ENCODE measurements at places on chromosomes 1 and 21.

GRCh38 chr1:8545078-8545477 lies 227.2 kb downstream of the SLC45A1 start:
- no peak for DNase-seq

DNA sequence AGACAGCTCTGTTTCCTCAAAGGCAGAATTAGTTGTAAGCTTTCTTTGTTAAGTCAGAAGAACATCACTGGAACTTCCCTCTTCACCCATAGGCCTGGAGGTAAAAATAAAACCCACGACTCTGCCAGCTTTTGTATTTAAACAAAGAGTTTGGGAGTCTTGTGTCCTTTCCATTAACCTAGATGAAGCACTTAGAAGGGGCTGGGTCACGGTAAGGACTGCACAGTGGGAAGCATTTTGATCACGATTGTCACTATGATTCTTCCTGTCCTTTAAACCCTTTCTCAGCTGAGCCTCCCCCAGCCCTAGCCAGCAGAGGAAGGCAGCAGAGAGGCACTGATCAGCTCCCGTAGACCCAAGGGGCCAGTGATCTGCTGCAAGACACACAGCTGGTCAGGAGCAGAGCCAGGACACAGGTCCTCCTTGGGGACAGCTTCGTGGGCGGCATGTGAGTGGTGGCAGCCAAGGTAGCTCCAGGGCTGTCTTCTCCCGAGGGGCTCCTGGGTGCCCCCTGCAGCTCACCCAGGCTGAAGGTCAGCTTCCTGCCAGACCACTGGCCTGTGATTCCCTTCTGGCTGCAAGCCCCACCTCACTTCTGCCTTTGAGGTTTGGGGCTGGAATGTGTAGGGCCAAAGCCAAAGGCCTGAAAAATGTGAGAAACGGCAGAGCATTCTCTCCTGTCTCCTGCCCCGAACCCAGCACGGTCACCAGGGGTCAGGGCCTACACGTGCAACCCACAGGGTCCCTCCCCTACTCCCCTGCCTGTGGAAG lies 4.0 kb upstream of the LAPTM5 start:
- peak; percentile 87 for DNase-seq

DNA sequence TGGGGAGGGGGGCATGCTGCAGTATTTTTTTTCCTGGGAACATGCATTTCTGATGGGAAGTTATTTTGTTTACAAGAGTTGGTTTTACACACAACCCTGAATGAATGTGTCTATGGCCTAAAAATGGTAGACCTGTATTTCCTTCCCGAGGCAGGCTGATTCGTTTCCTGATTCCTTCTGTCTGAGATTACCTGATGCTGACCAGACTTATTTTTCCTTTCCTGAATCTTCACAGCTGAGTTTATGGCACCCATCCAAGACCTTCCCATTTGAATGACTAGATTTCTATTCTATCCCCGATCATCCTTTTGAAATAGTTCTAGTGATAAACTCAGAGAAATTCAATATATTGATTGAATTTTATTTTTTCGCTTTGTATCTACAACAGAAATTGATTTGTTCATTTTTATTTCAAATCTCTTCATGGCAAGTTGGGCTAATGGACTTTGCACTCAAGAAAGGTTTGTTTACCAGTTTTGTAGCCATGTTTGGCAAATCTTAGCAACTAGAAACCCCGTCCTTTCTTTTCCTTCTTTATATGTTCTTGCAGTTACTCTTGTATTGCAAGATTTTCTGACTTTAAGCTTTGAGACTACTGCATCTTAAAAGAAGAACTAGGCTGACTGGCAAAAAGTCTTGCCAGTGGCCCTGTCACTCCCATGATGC lies 15.9 kb upstream of the PLEKHM2 start:
- no peak for DNase-seq

DNA sequence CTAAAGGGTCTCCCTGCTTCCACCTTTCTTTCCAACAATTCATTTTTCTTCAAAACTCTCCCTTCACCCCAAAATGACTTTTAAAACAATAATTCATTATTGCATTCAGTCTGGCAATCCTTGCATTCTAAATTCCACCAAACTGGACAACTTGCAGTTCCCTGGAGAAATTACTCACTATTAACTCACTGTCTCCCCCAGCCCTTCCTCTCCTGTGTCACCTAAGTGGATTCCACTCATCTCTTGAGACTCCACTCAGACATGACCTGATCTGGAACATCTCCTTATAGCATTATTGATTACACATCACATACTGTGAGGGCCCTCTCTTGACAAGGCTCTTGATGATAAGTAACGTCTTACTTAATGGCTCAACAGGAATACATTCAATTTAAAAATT lies 257.1 kb downstream of the BRINP2 start:
- no peak for DNase-seq

DNA sequence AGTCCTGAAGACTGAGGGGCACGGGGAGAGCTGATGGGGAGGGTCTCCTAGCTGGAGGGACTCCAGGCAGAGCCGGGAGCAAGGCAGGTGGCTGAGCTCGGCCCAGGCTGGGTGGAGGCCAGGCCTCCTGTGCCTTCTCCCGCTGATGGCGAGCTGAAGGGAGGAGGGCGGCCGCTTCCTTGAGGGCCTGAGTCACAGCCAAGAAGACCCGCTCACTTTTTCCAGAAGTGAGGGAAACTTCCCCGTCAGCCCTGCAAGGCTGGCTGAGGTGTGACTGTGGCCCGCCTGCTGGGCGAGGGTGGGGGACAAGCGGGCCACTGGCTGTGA lies 1.7 kb upstream of the VWA1 start:
- peak; percentile 30 for DNase-seq

DNA sequence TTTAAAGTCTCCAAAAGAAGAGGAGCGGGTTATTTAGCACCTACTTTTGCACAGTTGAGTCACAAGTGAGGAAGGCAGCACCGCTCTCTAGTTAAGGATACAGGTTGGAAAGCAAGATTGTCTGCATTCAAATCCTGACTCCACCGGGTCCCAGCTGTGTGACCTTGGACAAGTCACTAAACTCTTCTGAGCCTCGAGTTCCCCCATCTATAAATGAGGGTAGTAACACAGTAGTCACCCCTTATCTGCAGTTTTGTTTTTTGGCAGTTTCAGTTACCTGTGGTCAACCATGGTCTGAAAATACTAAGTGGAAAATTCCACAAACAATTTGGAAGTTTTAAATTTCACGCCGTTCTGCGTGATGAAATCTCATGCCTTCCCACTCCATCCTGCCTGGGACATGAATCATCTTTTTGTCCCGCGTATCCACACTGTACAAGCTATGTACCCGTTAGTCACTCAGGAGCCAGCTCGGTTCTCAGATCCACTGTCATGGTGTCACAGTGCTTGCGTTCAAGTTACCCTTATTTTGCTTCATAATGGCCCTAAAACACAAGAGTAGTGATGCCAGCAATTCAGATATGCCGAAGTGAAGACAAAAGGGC lies 49.4 kb downstream of the CAPZB start:
- peak; percentile 85 for DNase-seq

DNA sequence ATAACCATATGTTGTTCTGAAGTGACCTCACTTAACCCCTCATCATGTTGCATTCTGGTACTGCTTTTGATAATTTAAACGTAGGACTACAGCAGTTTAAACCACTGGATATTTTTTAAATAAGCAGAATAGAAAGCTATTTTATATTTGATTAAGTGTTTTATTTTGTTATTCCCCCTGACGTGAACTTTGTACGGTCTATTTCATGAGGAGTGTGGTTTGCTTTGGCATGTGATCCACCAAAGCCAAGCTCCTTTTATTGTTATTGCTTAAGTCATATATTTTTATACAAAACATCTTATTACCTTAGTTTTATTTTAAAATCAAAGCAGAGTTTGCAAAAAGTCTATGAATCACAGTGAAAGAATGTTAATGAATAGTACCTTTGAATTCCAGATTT lies 101.4 kb upstream of the L1TD1 start:
- no peak for DNase-seq

GRCh38 chr1:160432371-160432786 lies 32.0 kb downstream of the VANGL2 start:
- no peak for DNase-seq

GRCh38 chr1:94790246-94790645 lies 29.9 kb upstream of the SLC44A3 start:
- no peak for DNase-seq

GRCh38 chr1:197798492-197798891 lies 23.2 kb upstream of the DENND1B start:
- no peak for DNase-seq

GRCh38 chr1:80054129-80054528 lies 1047.6 kb upstream of the ADGRL4 start:
- peak; percentile 88 for DNase-seq

- peak; percentile 52 for DNase-seq
Measured at GRCh38 chr1:50967416-50968157, 2.5 kb upstream of the CDKN2C start.

GRCh38 chr1:156574039-156574633 lies 1.8 kb upstream of the IQGAP3 start:
- DNase-seq: no peak

DNA sequence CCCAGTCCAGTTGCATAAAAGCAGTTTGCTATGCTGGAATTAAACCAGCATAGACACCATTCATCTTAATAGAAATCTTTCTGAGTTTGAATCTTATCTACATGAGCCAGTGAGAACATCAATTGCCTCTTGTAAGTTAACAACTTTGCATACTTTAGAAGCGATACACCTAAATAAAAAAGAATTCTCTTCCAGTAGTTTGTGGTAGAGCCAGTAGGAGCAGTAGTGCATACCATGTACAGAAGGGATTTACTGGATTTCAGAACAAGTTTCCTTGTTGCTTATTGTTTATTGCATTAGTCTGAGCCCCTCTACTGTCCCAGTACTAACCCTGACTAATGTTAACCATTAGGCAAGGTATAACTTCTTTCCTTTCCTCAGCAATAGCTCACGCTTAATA lies 313.1 kb downstream of the TGFB2 start:
- no peak for DNase-seq

- no peak for DNase-seq
Measured at GRCh38 chr1:62062087-62062486, 132.6 kb upstream of the L1TD1 start.

DNA sequence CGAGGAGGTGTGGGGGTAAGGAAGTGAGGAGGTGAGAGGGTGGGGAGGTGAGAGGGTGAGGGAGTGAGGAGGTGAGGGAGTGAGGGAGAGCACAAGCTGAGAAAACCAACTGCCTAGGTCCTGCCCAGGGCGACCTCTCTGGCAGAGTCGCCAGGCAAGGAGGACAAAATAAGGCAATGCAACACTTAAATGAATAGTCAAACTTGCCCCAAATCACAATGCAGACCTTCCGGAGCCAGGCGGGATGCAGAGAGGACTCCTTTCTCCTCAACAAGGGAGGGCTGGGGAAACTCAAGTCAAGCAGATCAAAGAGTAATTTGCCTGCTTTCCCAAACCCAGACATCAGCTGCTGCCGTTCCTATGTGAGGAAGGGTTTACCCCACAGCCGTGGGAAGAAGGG lies 86.0 kb downstream of the CCDC185 start:
- no peak for DNase-seq

- no peak for DNase-seq
Measured at GRCh38 chr1:160307118-160307791, 22.3 kb upstream of the PEX19 start.

- peak; percentile 46 for DNase-seq
Measured at GRCh38 chr1:86499987-86500593, 31.4 kb downstream of the CLCA1 start.

DNA sequence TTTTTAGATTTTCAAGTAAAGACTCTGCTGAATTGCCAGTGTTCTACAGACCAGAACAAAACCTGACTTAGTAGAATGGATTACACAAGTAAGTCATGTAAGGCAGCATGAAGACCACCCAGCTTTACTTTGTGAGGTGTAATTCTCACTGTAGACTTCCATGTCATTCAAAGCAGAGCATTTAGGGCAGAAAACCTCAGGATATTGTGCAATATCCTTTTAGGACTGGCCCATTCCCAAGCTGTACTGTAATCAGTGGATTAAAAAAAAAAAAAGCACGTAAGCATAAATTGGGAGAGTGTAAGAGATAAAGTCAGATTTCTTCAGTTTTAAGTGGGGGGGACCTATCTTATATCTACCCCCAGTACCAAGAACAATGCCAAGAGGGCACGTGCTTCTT lies 380.5 kb upstream of the PRMT6 start:
- no peak for DNase-seq

GRCh38 chr1:87922885-87923284 lies 594.2 kb downstream of the LMO4 start:
- no peak for DNase-seq

- no peak for DNase-seq
Measured at GRCh38 chr1:193141804-193142203, 20.0 kb downstream of the CDC73 start.

Measured in RPMI7951 (cell line).